EL (cell line): ENCODE measurements at places on chromosomes 7 and 10.
A peak's percentile ranks its signal among the peaks of the same experiment; 100 is the strongest.

- no peak for DNase-seq
Observed at GRCh38 chr7:13725591-13725990, 263.9 kb downstream of the ETV1 start.

DNA sequence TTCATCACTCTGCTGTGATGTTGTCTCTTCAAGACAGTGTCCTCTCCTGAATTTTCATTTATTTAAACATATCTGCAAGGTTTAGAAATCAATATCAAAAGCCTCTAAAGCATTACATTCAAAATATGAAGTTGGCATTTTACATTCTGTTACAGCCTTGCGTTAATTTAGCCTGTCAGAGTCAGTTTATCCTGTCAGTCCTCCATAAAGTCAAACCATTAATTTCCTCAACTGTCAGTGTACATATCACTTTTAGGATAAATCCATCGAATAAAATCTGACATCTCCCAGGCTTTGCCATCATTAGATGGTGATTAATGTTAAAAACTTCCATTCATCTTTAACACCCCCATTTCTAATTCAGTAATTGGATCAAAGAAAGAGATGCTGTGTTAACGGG lies 77.0 kb downstream of the NPY start:
- DNase-seq: no peak

DNA sequence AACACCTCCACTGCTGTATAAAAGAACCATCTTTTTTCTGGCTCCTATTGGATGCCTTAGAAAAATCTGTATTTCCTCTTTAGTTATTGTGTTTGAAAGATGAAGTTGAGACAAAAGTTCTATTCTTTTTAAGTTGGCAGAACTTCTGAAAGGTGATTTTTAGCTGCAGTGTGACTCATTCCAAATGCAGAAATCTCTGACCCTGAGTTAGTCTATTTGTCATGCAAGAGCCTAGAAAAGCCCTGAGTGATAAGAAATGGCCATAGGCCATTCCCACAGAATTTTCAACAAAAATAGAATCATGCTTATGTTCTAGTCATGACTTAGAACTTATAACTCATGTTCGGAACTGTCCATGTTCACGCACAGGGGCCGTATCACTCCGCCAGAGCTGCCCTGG lies 89.1 kb downstream of the EGFR start:
- DNase-seq: no peak

GRCh38 chr10:125768219-125768855 lies 7.3 kb downstream of the MMP21 start:
- DNase-seq: no peak

DNA sequence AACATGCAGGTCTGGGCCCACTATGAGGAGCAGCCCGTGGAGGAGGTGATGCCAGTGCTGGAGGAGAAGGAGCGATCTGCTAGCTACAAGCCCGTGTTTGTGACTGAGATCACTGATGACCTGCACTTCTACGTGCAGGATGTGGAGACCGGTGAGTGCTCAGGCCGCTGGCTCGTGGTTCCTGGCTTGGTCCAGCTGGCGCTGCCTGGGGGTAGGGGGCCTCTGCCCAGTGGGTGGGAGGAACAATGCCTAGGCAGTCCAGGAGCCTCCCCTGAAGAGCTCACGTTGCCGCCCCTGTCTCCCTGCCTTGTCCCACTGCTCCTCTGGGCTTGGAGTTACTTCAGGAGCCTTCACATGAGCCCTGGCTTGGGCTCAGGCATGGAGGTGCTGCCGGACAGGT lies 50.1 kb upstream of the LRRC4 start:
- no peak for DNase-seq

GRCh38 chr10:21978191-21978862 lies 25.2 kb downstream of the DNAJC1 start:
- peak; percentile 47 for DNase-seq

GRCh38 chr10:95374597-95375209 lies 83.9 kb upstream of the PDLIM1 start:
- DNase-seq: peak; percentile 73

DNA sequence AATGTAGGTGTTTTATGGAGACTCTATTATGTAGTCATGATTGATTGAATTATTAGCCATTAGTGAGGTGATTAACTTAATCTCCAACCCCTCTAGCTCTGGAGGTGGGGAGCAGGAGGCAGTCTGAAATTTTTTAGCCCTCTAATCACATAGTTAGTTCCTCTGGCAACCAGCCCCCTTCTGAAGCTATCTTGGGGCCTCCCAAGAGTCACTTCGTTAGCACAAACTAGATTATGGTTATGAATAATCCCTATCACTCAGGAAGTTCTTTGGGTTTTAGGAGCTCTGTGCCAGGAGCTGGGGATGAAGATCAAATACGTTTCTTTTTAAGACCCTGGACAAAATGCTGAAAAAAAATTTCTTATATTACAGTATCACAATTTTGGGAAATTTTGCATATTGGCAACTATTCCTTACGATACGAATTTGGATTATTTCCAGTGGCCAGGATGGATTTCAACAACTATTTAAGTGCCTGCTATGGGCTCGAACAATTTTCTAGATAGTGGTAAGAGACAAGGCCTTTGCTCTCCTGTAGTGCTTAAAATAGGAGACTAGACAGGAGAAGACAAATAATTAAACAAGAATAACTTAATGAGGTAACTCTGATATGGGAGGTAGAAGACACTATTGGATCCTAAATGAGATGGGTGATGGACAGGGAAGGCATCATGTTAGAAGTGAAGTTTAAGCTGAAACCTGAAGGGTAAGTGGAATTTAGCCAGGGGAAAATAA lies 52.9 kb downstream of the BTAF1 start:
- peak; percentile 30 for DNase-seq

- no peak for DNase-seq
Observed at GRCh38 chr7:144018065-144018464, 17.9 kb downstream of the OR6B1 start.

- no peak for DNase-seq
Observed at GRCh38 chr7:71272509-71273490, 140.9 kb downstream of the GALNT17 start.

DNA sequence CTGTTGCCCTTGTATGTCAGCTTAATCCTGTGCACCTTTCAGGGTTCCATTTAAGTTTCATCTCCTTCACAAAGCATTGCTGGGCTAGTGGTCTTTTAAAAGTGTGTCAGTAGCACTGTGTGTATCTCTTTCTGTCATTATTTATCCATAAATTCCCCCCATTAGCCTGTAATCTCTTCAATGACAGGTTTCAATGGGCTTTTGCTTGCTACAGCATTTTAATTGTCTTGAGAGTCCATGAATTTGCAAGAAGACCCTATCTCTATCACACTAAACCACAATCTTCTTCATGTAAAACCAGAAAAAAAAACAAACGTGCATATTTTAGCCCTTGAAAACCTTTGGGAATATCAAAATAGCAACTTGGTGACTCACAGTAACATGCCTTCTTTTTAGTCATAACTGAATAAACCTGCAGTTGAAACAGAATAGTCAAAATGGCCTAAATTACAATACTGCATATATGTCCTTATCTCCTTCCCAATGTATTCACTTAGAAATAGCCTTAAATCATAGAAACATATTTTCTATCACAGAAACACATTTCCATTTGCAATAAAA lies 118.6 kb downstream of the PON1 start:
- DNase-seq: peak; percentile 84

GRCh38 chr7:134444961-134445315 lies 14.0 kb downstream of the AKR1B1 start:
- no peak for DNase-seq

GRCh38 chr7:124992851-124993562 lies 63.4 kb upstream of the POT1 start:
- DNase-seq: peak; percentile 77

- DNase-seq: no peak
Observed at GRCh38 chr7:114368492-114368891, 46.1 kb upstream of the FOXP2 start.

DNA sequence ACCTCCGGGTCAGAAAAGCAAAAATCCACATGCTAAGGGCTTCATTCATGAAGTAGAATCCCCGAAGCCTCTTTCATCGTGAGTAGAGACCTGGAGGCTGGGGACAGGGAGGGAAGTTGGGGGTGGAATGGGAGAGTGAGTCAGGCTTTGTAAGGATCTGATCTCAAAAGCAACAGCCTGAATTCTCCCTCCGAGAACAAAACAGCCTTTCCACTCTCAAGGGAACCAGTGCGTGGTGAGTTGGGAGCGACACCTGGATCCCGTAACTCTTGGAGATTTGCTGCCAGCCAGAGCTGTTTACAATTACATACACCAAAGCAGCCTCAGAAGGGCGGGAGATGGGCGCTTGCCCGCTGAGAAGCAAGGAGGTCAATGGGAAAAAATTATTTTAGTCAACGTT lies 10.8 kb downstream of the AFAP1L2 start:
- no peak for DNase-seq

GRCh38 chr10:109696981-109697775 lies 226.1 kb downstream of the XPNPEP1 start:
- DNase-seq: no peak

DNA sequence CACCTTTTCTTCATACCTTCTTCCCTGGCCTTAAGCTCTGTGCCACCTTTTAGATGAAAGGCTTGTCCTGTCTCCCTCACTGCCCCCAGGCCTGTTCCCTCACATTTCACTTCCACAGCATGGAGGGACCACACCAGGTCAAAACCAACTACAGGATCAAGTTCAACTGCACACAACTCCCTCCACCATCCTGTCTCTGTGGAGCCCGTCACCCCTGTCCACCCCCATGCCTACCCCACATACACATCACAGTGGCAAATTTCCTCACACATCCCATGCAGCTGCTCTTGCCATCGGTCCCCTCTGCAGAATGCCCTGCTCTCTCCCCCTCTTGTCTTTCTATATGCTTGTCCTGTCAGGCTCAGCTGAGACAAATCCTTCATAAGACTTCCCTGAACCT lies 154.1 kb downstream of the USP6NL start:
- no peak for DNase-seq

GRCh38 chr7:26365901-26366275 lies 74.2 kb downstream of the SNX10 start:
- DNase-seq: no peak

GRCh38 chr10:79319115-79319771 lies 28.0 kb upstream of the PPIF start:
- DNase-seq: no peak

GRCh38 chr7:132394283-132395198 lies 181.7 kb downstream of the PLXNA4 start:
- no peak for DNase-seq

DNA sequence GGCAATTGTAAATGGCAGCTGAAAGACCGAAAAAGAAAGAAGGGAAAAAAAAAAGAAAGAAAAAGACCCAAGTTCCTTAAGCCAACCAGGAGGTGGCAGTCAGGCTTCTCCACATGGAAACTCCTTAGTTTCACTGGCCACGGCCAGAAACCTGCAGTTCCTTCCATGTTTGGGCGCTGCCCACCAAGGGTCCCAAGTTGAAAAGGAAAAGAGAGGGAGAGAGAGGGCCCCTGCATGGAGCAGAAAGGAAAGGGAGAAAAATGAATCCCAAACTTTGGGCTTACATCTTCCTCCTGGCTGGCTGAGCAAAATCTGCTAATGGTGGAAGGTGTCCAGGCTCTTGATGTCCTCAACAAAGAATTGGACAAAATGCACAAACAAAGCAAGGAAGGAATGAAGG lies 31.8 kb upstream of the ABCA13 start:
- peak; percentile 35 for DNase-seq

DNA sequence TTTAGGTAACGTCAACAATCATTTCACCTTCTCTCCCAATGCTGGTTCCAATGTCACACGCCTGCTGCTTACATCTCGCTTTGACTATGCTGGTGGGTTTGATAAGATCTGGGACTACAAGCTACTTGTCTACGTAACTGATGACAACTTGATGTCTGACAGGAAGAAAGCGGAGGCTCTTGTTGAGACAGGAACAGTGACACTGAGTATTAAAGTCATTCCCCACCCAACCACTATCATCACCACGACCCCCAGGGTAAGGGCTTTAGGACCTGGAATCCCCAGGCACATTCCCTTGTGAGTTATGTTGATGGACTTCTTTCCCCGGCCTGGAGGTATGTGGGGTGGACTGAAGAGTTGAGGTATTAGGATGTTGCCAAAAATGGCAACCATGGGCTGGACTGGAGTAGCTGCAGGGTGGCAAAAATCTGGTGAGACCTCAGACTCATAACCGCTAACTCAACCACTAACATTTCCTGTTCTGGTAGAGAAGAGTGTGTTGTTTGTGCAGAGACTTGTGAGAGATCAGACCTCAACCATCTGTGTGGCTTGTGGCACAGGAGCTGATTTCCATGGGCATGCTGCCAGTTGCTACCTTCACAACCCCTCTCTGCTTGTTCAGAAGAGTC lies 59.2 kb downstream of the CDHR3 start:
- peak; percentile 18 for DNase-seq

- no peak for DNase-seq
Observed at GRCh38 chr10:77716458-77717317, 79.1 kb upstream of the KCNMA1 start.

GRCh38 chr7:27112955-27113949 lies 10.8 kb upstream of the HOXA2 start:
- no peak for DNase-seq

DNA sequence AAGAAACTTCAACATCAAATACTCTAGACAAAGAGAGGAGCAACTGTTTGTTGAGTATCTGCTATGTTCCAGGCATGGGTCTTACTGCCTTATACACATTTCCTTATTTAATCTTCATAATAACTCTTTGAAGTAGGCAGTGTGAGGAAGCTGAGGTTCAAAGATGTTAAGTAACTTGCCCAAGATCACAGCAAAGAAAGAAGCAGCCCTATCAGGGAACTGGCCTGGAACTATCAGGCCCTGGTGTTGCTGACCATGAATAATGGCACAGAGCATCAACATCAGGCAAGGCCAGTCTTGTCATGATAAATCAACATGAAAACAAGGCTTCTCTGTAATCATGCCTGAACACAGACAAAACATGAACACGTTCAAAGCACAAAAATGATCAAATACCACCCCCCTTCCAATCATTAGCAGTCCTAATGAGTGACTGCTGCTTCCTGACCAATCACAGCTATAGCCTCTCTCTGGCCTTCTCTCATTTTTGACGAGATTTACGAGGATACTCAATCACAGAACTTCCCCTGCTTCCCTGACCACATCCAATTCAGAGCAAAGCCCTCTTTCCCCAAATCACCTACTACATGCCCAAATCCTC lies 2.3 kb downstream of the GSDME start:
- no peak for DNase-seq

DNA sequence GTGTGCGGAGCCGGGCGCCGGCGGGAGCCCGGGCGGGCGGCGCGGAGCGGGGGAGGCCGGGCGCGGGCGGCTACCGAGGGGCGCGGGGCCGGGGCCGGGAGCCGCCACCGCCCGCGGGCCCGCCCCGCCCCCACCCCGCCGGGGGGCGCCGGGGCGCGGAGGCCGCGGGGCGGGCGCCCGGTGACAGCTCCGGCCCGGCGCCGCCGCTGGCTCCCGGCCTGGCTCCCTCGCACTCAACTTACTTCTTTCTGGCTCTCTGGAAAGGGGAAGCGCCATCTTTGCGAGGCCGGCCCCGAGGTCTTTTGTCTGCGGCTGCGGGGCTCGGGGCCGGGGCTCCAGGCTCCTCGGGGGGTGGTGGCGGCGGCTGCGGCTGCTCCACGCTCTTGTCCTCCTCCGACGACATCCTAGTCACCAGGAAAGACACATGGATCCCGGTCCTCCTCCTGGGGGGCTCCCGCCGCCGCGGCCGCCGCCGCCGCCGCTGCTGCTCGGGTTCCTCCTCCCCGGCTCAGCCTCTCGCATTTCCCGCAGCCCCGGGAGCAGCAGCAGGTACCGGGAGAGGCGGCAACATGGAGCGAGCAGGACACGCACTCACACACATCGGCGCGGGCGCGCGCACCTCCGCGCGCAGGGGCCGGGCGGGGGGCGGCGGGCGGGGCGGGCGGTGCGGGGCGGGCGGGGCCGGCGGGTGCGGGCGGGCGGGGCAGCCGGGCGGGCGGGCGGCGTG lies at the start of gene KMT2C:
Gene KMT2C, minus strand, starts transcription at position 620 of the 727 bp plus-strand sequence. Its CDS starts 217 bp downstream, at position 403.
- DNase-seq: peak; percentile 44

- DNase-seq: no peak
Observed at GRCh38 chr7:4198301-4198700, 483.8 kb upstream of the FOXK1 start.
